ENCODE measurements at places on chromosomes 7 and 10.

DNA sequence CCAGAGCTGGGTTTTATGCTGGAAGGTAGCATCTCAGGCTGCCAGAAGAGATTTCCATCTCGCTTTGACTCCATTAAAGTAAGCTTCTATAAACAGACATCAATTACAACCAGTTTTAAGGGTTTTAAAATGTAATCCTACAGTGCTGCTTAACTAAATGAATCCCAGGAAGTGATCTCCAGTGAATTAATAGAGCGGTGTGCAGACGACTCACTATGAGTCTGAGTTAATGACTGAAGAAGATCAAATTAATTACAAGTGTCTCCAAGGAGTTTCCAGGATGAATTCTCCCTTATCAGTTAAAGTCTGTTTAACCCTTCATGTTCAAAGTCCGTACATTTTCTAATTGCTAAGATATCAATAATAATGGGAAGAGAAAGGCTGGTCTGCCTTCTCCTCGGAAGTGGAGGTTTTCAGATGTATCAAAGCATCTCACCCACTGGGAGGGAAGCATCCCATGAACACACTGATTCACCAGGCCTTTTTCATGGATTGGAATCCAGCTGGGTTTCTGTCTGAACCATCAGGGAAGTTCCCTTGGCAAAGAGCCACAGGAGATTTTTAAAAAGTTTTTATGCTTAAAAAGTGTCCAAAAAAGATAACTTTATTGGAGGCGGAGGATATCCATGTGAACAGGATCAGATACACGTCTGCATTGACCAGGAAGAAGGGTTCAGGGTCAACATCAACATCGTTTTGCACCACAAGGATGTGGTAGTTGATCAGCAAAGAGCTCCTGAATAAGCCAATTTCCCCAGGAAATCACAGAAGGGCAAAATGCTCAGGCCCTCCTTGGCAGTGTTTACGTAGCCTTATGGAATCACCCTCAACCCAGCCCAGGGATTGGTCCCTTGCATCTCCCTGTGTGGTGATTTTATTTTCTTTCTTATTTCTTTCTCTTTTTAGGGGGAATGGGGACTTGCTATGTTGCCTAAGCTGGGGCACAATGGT lies 288.2 kb downstream of the POU6F2 start:
- no peak for DNase-seq

DNA sequence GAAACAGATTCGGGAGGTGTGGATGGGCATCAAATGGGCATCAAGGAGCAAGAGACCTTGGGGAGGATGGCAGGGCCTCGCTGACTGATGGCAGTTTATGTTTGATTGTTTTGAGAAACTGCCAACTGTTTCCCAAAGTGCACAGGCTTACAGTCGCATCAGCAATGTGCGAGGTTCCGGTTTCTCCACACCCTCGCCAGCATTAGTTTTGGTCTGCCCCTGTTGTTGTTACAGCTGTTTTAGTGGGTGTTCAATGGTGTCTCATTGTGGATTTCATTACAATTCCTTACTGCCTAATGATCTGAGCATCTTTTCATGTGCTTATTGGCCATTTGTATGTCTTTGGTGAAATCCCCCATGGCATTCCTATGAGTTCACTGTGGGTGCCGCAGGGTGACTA lies 24.4 kb downstream of the AKR1E2 start:
- no peak for DNase-seq

DNA sequence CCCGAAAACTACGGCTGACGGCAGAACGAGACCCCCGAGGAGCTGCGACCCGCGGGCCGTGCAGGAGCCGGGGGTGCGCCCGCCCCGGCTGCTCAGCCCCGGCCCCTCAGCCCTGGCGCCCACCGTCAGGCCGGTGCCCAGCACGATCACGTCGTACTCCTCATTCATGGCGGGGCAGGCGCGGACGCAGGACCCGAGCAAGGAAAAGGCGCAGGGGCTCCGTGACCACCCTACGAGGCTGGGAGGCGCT lies 218 bp downstream of the GDI2 start:
- no peak for DNase-seq

GRCh38 chr7:73741600-73741999 lies 3.0 kb upstream of the ABHD11 start:
- DNase-seq = no peak

- no peak for DNase-seq
Measured at GRCh38 chr7:55570939-55571338, 1.4 kb downstream of the VOPP1 start.

DNA sequence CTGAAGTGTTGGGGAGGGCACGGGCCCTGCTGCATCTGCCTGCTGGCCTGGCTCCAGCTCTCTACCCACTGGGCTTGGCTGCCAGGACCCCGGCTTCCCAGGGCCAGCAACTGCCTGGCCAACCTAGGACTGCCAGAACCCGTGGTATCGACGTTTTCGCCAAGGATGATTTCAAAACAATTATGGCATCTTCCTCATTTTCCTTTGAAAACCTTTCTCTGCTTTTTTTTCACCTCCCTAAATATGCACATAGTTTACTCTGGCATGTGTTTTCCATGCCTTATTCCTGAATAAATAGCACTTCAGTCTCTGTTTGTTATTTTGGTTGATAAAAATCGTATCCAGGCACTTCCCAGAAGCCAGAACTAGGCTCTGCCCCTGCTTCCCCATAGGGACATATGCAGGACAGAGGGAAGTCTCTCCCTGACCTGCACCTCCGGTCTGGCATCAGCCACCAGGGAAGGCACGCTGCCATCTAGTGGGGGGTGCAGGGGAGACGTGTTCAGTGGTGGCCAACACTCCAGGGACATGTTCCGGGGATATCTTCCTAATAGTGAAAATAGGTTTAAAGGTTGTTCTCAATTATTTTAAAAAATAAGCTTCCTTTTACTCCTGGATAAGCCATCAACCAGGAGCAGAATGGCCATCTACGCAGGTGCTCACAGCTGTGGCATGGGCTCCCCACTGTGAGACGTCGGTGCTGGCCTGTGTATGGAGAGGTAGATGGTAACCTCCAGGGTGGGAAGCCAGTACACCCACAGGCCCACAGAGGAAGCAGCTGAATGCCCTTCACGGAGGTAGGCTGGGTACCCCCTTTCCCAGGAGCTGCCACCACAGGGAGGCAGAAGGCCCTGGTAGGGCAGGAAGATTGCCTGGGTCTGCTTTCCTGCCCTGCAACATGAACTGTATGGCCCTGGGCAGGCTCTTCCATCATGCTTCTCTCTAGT lies 30.7 kb upstream of the ANTXRL start:
- no peak for DNase-seq

DNA sequence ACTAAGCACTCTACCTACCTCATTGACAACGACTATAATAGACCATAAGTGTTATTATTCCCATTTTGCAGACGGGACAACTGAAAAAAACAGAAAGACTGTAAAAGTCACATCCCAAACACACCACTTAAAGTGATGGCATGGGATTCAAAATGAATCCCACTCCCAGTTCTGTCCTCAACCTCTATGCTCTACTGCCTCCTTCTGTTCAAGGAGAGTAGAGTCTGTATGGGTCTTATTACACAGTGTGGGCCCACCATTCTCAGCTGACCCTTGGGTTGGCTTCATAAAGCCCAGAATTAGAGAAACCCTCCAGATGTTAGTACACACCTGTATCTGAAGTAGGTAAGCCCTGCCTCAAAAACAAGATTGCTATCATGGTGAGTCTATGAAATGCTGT lies 102.2 kb downstream of the GRM8 start:
- no peak for DNase-seq

DNA sequence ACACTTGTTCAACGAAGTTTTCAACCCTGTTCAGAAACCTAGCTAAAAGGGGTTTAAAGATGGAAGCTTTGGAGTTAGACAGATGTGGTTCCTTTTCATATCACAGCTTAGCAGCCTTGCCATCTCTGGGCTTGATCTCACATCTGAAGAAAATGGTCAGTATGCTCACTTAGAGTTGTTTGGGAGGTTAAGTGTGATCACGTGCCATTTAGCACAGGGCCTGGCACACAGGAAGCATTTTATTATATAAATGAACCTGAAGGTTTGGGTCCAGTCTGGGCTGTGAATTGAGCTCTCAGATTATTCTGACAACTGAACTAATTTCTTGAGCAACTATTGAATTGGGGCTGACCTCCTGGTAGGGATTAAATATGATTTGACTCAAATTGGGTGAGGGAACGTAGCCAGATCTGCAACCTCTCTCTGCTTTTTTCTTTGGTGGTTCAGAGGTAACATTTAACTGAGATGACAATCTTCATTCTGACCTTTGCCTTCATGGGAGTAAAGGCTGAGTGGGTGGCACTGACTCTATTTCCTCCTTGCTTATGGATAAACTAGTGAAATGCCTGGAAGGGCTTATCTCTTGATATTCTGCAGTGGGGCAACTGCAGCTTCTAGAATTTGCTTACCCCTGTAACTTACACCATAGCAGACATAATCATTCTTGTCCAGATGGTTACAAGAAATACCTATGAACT lies 10.2 kb upstream of the HKDC1 start:
- DNase-seq = no peak

DNA sequence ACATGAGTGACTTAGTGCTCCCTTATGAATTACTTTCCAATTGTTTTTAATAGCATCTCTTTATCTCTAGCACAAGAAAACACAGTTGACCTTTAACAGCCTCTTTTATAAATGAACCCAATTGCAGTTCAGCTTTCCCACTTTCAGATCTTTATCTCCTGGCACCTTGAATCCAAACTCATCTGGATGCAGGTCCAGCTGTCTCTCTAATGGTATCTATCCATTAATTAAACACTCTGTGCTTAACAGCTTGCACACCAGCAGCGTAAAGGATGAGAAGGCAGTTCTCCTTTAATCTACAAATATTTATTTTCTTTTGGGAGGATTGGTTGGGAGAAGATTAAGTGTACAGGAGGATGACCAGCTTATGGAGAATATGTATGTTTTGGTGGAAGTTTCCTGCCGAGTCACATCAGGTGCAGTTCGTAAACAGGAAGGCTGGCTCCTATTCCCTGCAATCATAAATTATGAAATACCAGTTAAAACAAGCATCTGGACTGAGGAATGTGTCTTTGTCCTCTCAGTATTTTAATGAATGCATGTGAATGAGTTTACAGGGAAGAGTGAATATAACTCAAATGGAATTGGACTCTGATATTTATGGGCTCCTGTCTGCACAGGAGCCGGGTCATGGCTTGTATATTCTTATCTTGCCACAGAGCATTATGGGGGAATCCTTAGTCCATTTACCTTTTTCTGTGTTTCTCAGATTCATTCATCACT lies 232.7 kb downstream of the PHF14 start:
- DNase-seq = no peak

- DNase-seq = no peak
Measured at GRCh38 chr10:75126277-75126676, 14.8 kb downstream of the SAMD8 start.

DNA sequence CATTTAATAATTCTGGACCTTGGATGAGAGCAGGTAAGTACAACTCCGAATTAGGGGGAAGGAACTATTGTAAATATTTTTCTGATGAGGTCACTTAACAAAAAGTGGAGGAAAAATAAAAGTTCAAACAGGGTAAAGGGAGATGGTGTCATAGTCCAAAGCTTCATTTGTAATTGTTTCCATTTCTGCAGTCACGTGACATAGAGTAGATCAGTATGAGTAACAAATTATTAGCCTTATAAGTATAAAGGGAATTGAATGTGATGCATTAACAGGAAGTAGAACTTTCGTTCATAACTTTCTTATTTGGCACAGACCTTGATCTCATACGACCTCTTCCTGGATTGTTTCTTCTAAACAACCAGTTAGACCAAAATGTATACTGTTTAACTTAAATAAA lies 347.2 kb upstream of the TPK1 start:
- DNase-seq = no peak

DNA sequence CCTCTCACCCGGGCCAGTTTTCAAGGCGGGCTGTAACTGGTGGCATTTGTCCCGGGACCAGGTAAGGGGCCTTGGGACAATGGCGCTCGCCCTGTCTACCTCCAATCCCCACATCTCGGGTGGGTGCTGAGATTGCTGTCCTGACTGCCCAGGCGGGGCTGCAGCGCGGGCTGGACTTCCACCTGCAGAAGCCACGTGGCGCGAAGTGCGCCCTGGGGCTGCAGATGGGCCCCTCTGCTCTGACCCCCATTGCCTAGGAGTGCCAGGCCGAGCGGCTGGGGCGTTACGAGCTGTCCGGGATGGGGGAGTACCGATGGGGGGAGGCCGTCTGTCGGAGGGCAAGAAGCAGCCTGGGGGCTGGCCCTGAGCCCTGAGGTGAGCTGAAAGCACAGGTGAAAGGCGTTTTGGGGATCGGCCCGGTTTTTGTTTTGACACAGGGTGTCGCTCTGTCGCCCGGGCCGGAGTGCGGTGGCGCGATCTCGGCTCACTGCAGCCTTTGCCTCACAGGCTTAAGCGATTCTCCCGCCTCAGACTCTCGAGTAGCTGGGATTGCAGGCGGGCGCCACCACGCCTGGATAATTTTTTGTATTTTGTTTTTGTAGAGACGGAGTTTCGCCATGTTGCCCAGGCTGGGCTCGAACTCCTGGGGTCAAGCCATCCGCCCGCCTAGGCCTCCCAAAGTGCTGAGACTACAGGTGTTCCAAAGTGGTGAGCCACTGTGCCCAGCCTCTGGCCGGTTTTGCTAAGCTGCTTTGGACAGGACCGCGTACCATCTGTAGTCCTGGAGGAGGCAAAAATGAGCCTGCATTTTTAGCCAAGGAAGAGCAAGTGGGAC lies at the start of gene SFXN2:
SFXN2 (plus strand) TSS at position 16 of the 835 bp plus-strand sequence. CDS start 12,001 bp downstream, outside the sequence.
- DNase-seq = no peak
